ENCODE measurements at places on chromosomes 11 and 22.

DNA sequence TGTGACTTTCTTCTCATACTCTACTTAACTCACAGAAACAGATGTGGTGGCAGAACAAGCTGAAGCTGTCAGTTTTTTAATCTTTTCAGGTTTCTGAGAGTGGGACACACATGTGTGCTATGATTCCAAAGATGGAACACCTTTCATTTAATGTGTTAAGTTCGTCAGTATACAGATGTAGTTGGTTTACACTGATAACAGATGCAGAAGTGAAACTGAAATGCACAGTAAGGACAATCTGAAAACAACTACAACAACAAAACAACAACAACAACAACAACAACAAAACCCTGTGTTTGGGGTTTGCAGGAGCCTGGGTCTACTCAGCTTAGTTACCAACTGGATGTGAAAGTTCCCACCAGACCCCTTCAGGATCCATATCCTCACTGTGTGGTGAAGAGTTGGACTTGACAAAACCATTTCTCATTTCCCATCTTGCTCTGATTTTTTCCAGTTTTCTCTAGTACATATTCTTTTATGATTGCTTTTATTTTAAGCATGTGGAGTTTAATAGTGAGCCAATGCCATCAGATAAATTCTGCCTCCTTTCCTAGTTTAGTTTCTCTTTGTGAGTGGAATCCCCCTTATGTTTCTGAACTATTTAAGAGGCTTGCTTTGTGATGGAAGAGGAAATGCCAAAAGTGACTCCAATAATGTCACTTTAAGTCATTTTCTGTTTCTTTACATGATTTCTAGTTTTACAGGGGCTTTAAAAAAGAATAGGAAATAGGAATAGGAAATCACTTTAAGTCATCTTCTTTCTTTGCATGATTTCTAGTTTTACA is 47.8 kb downstream of the ARHGAP42 start:
- DNase-seq, result no peak

DNA sequence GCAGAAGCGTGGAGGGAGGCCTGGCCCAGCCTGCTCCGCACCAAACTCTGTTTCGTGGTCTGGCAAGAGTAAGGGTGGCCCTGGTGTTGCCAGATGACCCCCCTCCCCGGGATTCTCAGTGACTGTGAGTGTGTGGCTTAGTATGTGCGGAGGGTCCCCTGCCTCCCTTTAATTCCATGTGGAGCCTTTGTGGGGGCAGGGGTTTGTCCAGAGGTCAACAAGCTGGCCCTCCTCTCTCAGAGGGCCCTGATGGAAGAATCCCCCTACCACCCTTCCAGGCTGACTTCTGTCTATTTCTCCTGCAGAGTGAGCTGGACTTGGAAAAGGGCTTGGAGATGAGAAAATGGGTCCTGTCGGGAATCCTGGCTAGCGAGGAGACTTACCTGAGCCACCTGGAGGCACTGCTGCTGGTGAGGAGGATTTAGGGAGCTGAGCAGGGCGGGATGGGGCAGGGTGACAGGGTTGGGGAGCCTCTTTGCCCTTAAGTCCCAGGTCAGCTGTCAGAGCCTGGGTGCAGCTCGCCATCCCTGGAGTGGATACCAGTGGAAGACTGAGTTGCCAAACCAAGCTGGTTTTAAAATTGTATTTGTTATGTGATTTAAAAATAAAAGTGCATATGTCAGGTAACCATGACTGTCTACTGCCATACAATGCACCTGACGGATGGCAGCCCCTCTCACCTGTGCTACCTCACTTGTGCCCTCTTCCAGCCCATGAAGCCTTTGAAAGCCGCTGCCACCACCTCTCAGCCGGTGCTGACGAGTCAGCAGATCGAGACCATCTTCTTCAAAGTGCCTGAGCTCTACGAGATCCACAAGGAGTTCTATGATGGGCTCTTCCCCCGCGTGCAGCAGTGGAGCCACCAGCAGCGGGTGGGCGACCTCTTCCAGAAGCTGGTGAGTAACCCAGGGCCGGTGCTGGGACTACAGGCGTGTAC is 80.6 kb downstream of the BCR start:
- DNase-seq, result no peak

- DNase-seq, result peak; percentile 11
These were observed 15.8 kb downstream of the TMEM258 start for GRCh38 chr11:61776561-61777075.

- no peak for DNase-seq
These were observed 41.4 kb downstream of the PANX1 start for GRCh38 chr11:94169930-94170545.

- no peak for DNase-seq
These were observed 92.1 kb downstream of the PKNOX2 start for GRCh38 chr11:125256541-125257189.

GRCh38 chr11:13109616-13110015 is 100.5 kb downstream of the RASSF10 start:
- no peak for DNase-seq

GRCh38 chr11:5865826-5866225 is 8.3 kb upstream of the OR52E8 start:
- DNase-seq, result no peak

DNA sequence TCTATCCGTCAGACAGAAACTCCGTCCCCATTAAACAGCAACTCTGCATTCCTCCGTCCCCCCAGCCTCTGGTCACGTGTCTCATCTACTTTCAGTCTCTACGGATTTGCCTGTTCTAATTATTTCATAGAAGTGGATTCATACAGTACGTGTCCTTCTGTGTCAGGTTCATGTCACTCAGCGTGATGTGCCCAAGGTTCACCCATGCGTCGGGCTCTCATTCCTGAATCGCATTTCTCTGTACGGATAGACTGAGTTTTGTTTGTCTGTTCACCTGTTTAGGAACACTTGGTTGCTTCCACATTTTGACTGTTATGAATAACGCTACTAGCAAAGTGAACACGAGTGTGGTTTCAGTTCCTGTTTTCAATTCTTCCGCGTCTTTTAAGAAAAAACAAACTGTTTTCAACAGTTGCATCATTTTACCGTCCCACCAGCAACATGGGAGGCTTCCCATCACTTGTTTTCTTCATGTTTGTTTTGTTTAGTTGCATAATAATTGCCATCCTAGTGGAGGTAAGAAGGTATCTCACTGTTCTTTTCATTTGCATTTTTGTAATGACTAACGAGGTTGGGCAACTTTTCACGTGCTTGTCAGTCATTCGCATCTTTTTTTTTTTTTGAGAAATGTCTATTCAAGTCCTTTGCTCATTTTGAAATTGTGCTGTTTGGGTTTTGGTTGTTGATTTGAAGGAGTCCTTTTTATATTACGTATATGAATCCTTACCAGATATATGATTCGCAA is 8.9 kb upstream of the NLRP6 start:
- DNase-seq, result no peak

All from NCI-H1417 (cell line).